ENCODE measurements at places on chromosomes 12 and 14.

GRCh38 chr12:25065035-25065434 is 116.1 kb upstream of the BCAT1 start:
- no peak for DNase-seq

DNA sequence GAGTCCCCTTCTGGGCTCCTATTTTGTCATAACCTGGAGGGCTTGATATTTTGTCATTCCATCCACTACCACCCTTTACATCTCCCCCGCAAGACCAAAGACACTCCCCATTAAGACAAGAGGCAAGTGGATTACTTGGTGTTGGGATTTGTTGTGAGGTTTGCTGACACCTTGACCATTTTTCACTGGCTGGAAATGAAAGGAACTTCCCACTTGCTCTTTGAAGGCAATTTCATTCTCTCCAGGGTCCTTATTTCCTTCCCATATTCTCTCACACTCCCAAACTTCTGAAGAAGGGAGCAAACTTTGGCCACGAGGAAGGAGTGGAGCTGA is 14.9 kb downstream of the AGAP2 start:
- DNase-seq, result no peak

DNA sequence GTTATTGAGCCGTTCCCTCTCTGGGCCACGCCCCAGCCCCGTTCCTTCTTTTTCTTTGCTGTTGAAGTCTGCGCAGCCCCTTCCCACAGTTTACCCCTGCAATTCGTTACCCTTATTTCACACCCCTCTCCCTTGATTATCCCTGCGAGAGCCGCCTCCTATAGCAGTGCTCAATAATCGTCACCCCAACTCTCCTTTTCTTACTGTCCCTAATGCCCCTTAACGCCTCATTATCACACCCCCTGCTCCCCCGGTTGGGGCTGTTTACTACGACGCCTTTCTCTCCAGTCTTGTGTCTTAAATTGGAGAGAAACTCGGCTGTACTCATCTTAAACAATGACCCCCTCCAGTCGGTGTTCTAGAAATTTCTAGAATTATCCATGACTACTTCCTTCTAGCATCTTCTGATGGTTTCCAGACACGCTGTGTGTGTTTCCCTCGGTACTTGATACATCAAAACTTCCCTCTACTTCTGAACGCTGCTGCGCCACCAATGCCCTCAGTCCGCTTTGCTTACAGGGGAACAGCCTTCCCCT is 713 bp upstream of the FBXL14 start:
- DNase-seq, result peak; percentile 50

DNA sequence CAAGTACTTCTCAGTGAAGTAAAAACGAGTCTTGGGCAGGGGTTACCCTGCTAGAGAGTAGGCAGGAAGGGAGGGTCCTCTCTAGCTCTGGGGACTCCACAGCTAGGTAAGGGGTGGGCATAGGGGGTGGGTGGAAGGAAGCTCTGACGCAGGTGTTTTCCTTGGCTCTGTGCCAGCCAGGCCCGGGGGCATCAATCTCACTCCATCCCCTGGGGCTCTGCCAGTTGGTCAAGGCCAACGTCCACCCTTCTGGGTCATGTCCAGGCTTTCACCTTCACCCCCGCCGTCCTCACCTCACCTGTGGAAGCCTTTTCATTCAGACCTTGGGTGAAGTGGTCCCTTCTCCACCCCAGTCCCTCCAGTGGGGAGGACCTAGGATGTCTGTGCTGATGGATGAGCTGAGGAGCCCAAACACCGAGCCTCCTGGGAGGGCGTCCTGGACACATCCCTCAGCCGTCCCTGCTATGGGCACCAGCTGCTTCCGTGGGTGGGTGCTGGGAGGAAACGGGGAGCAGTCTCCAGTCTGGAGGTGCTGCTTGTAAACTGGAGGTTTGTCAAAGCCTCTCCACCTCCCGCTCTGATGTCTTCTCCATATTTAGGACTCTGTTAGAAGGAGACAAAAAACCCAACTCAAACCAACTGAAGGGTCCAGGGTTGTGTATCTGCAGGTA is 71.5 kb upstream of the SFSWAP start:
- DNase-seq, result no peak

- no peak for DNase-seq
These were observed 5.6 kb downstream of the ORMDL2 start for GRCh38 chr12:55823419-55823818.

- no peak for DNase-seq
These were observed 54.6 kb downstream of the NUAK1 start for GRCh38 chr12:106084014-106084671.

DNA sequence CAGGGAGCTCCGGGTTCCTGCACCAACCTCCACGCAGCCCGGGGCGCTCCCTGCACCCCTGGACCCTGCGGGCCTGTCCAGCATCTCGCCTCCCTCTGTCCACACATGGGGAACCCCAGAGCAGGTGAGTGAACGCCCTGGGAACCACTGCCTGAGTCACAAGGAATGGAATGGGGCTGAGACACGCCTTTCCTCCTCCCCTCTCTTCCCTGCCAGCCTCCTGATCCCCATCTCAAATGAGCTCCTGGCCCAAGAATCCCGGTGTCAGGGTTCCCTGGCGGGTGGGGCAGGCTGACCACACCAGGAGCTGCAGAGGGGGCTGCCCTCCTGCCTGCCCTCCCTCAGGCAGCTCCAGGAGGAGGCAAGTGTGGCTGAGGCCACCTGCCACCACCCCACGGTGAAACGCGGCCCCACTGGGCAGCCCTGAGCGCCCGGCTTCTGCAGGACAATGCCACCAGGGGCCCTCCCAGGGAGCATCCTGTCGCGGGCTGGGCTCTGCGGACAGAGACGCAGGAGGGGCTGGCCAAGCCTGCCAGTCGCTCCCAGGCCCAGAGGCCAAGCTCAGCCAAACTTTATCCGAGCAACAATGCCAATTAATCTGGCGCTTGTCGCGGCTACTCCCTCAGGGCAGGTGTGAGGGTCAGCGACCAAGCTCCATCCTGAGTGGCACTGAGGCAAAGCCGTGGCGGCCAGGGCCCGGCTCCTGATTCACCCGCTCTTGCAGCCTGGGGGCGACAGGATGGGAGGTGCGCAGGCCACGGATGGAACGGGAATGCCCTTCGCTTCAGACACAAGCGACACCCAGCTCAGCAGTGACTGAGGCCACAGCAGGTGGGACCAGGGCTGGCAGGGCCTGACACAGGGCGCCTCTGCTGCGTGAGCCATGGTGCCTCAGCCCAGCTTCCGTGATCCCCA is 44.3 kb downstream of the GALNT9 start:
- DNase-seq, result no peak

- no peak for DNase-seq
These were observed 21.2 kb upstream of the NINJ2 start for GRCh38 chr12:684416-684815.

DNA sequence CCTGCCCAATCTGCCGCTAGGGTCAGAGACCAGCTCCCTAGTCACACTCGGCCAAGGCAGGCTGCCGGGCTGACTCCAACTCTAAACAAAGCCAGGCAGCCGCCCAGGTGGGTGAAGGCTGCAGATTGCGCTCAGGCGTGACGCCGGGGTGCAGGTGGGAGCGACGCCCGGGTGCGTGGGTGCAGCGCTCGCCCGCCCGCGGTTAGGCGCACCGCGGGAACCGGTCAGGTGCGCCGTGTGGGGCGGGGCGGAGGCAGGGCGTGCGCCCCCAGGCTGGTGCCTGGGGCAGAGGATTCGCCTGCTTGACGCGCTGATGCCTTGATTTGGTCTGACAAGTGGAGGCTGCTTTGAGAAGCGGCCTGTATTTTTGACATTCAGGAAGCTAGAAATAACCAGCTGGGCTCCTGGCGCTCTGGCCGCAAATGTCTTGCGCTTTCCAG is 126.7 kb upstream of the HIF1A start:
- no peak for DNase-seq

DNA sequence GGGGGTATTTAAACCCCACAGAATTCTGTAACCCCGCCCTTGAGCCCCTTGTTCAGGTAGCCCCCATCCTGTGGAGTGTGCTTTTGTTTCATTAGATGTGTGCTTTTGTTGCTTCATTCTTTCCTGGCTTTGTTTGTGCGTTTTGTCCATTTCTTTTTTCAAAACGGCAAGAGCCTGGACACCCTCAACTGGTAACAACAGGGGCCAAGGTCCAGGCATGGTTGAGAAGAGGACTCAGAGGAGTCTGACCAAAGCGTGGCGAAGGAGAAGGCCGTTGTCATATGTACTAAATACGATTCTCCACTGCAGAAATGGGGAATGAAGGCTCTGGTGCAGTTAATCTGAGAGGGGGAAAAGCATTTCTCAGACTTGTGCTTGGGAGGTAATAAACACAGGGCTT is 46.0 kb upstream of the GNPNAT1 start:
- no peak for DNase-seq

GRCh38 chr12:120710031-120710804 is at the start of gene UNC119B:
TSS of gene UNC119B (plus strand) at chr12:120710458. CDS start at chr12:120710475, 17 bp downstream.
- peak; percentile 59 for DNase-seq

GRCh38 chr12:68139941-68140340 is 19.6 kb downstream of the IFNG start:
- peak; percentile 38 for DNase-seq

GRCh38 chr12:94536040-94536965 is 76.6 kb upstream of the CEP83 start:
- no peak for DNase-seq

GRCh38 chr12:499837-500458 is 40.2 kb downstream of the B4GALNT3 start:
- no peak for DNase-seq

- DNase-seq, result no peak
These were observed 15.3 kb upstream of the NR4A1 start for GRCh38 chr12:52035926-52036325.

GRCh38 chr12:40225984-40226602 is 1.3 kb downstream of the LRRK2 start:
- no peak for DNase-seq

DNA sequence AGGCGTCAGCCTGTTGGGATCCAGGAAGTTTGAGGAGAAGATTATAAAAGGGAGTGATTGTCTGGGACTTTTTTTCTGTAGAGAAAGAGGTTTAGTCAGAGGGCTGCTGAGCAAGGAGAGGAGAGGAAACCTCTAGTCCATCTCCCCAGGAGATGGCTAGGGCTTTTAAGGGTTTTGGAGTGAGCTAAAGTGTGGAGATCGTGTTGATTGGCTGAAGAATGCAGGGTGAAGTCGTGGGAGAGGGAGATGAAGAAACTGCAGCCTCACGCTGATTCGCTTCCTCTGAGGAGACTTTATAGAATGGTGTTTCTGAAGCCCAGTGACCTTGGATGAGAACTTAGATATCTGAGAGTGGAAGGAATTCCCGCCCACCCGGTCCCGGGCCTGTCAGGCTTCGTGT is 193.7 kb upstream of the PWP1 start:
- DNase-seq, result no peak

DNA sequence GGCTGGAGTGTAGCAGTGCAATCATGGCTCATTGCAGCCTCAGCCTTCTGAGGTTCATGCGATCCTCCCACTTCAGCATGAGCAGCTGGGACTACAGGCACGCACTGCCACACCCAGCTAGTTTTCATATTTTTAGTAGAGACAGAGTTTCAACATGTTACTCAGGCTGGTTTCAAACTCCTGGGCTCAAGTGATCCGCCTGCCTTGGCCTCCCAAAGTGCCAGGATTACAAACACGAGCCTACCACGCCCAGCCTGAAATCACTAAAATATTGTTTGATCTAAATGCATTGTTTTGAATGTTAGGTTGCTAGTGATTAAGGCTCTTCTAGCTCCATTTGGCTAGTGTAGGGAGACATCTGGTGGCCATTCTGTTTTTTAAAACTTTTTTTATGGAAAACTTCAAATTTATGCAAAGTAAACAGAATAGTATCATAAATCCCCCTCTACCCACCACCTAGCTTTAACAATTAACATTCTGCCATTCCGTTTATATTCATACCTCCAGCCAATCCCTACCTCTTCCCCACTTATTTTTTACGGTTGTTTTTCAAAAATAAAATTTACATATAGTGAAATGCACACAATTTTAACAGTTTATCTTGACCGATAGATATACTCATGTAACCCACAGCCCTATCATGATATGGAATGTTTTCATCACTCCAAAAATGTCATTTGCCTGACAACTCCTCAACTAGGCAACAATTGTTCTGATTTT is 37.8 kb downstream of the MYO1H start:
- DNase-seq, result peak; percentile 75

DNA sequence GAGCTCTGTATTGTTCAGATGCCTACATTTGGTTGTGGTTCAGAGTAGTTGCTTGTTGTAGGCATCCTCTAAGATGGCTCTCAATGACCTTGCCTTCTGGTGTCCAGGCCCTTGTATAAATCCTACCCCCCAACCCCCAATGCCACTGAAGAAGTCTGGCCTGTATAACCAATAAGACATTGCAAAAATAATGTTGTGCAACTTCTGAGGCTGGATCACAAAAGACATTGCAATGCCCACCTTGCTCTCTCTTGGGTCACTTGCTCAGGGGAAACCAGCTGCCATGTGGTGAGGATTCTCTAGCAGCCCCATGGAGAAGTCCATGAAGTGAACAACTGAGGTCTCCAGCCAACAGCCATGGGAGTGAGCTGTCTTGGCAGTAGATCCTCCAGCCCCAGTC is 234.0 kb upstream of the TBX3 start:
- DNase-seq, result no peak

DNA sequence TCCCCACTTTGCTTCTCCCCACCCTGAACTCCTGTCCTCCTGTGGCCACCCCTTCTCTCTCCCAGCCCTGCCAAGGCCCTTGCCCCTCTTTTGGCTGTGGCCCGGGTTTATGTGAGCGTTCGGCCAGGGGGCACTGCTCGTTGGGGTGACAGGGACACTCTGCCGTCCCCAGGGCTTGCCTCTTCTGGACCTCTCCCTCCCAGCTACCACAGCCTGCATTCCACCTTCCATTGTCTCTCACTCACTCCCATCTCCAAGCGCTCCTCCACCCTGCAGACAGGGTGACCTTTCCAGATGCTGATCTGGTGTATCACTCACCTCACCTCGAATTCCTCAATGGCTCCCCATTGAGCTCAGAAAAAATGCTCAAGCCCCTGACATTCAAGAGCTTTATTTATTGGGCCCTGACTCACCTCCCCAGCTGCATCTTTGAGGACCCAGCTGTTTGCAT is 1.4 kb downstream of the SERPINA9 start:
- DNase-seq, result no peak
